ENCODE measurements at places on chromosomes 5 and 9. TPM values are rescaled to one million over a fixed set of nuclear protein-coding genes. Genes with fewer than 3 reads are reported as not detected.

- no peak for DNase-seq
These were observed 492.2 kb downstream of the NR2F1-AS1 start for GRCh38 chr5:93088592-93089389.

GRCh38 chr5:142202282-142202681 lies 93.7 kb downstream of the NDFIP1 start:
- DNase-seq, result no peak

GRCh38 chr9:35698231-35698630 lies 8.5 kb upstream of the TPM2 start:
- DNase-seq, result no peak

GRCh38 chr5:135718651-135719050 lies 115.8 kb upstream of the SLC25A48 start:
- no peak for DNase-seq

DNA sequence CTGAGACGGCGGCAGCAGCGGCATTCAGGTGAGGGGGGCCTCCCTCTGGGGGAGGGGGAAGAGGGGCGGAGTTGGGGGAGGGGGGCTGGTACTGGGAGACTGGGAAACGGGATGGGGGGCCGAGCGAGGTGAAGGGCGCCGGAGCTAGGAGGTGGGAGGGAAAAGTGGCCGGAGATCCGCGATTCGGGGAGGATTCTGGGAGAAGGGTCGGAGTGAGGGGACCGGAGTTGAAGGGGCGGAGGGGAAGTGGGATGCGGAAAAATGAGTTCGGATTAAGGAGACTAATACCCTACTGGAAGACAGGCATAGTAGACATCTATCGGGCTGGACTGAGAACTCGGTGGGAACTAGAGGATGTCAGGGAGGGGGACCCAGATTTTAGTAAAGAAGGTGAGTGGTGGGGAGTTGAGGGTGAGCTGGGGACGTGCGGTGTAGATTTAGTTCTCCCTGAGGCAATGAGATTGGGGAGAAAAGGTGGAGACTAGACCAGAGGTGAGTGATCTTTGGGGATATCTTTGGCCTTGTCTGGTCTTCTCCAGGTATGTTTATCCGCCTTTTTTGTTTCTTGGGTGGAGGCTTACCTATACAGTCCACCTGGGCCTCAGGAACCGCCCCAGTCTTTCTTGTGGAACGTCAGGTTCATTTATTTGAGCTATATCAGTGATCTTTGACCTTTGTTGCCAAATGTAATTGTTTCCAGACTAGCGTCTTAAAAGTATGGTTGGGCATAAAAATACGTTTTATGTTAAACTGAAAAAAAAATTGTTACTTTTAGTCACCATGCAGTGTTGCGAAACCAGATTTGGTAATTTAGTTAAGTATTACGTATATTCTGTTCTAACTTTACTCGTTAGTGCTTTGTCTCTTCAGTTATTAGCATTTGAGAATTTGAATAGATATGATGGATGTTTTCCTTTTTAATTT lies 632 bp downstream of the UBAP1 start:
- peak; percentile 60 for DNase-seq

Gene SLC1A3
- 1.3 TPM for total RNA-seq

Gene SLC36A3
- total RNA-seq, result not detected

Gene C9
- not detected for total RNA-seq
